AG09309 (cell line): ENCODE measurements at places on chromosomes 5 and 9.

GRCh38 chr5:134289509-134290113 is 63.7 kb upstream of the PPP2CA start:
- DNase-seq, result peak; percentile 50

GRCh38 chr9:69622676-69623075 is 49.5 kb downstream of the APBA1 start:
- peak; percentile 71 for DNase-seq

DNA sequence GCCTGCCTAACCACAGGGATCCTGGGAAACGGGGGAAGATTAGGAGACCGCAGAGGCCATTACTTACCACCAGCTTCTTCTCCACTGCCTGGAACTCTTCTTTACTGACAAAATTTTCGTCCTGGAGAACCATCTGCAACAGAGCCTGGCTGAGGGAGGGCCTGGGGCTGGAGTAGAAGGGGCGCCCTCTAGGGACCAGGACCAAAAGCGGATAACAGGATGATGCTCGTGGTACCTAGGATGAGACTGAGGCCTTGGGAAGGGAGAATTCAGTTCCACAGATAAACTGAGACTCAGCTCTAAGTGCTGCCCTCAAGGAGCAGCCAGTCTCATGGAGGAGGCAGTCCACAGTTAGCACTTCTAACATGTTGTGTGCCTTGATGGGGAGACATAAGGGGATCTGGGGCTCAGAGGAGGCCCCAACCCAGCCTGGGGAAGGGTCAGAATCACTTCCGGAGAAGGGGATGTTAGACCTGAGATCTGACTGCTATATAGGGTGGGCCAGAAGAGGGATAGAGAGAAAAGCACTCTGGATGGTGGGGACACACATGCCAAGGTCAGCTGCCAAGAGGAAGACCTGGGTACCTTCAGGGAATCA is 1.2 kb downstream of the SPATA24 start:
- no peak for DNase-seq

- DNase-seq, result no peak
These were observed 92.8 kb downstream of the SNX18 start for GRCh38 chr5:54610197-54610944.

- DNase-seq, result no peak
These were observed 78.3 kb upstream of the SSBP2 start for GRCh38 chr5:81829242-81829641.

- DNase-seq, result no peak
These were observed 42.2 kb upstream of the ADAMTS2 start for GRCh38 chr5:179387151-179388110.

GRCh38 chr9:120715389-120715924 is 1.2 kb upstream of the MEGF9 start:
- no peak for DNase-seq

DNA sequence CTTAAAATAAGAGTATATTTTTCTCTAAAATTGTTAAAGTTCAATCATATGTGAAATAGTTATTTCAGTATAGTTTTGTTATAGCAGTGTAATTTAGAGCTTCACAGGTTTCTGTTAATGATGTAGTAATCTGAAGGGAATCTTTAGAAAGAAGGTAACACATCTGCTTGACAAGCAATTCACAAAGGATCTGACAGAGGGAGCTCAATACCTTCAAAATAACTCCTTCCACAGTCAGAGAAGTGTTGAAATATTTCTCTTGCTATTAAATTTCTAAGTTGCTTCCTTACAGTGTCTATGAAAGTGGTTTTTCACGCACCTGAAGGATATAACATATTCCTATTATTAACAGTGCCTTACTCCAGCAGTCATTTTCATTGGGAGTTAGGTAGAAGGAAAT is 44.9 kb downstream of the SLC25A51 start:
- no peak for DNase-seq

DNA sequence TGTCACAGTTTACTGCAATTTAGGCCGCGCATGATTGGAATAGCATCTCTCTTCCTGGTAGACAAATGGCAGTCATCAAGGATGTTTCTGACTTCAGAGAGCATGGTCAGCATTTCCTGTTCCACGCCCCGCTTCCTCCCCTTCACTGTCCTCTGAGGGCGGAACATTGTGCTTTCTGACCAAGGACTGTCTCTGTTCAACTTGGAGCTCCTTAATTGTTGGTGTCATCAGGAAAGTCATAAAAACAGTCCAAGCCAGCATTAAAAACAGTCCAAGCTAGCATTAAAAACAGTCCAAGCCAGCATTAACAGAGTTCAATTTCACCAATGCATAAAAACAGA is 301.3 kb upstream of the IRX4 start:
- no peak for DNase-seq

GRCh38 chr9:95055851-95056551 is 261.5 kb downstream of the FANCC start:
- no peak for DNase-seq

- no peak for DNase-seq
These were observed 194.9 kb downstream of the RFX3 start for GRCh38 chr9:3330792-3331420.

- no peak for DNase-seq
These were observed 42.5 kb downstream of the MAP1B start for GRCh38 chr5:72149742-72150141.

- DNase-seq, result no peak
These were observed 19.3 kb upstream of the PPP2CA start for GRCh38 chr5:134245101-134245604.

DNA sequence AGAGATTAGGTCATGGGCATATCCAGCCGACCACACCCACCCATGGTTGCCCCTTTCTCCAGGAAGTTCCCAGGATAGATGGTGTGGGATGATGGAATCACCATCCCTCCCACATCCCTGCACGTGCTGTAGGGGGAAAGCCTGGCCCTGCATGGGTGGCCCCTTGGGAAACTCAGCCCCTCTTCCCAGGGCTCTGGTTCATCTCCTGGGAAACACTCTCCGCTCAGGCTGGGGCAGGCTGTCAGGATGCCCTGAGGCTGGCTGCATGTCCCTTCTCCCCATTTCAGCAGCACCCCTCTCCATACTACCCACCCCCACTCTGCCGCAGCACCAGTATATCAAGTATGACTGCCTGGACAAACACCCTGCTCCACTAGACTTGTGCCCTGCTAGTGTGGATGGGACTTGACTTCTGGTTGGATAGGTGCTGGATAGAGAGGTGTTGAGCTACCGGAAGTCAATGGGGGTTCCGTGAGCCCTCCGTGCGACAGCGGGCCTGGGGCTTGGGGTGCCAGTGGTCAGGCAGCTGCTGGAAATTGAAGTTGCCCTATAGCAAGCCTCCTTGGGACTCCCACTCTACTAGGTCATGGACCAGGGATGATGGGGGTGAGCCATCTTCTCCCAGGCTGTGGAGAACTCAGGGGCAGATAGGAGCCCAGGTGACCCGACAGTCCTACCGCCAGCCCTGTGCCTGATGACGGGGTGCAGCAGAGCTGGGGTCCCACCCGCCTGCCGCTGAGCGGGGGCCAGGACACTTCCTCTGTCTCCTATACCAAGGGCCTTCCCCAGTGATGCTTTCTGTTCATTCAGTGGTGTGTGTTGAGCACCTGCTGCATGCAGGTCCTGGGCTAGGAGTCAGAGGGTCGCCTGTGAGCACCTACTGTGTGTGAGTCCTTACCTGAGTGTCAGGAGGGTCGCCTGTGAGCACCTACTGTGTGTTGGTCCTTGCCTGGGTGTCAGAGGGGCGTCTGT is 69.4 kb upstream of the COL5A1 start:
- DNase-seq, result no peak

DNA sequence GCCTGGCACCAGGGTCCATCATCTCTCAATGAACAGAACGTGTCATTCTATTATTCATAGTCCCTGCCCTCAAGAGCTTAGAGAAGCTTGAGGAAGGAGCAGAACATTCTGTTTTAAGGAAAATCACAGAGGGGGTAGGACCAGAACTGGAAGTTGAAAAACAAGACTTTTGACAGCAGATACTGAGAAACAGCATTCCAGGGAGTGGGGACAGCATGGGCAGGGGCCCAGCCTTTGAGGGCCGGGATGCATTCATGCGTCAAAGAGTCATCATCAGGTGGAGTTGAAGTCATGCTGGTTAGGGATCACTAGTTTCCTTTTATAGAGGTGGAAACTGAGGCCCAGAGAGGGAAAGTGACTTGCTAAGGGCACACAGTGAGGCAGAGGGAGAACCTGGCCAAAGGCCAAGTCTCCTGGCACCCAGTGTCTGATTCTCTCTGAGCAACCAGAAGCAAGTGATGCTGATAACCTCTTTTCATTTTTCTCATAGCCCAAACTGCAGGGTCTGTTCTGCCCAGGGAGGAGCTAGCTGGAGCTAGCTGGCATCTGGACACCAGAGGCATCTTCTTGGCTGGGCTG is 41.5 kb upstream of the STXBP1 start:
- DNase-seq, result no peak

- DNase-seq, result no peak
These were observed 143.0 kb downstream of the NXNL2 start for GRCh38 chr9:88678008-88678407.

GRCh38 chr9:84258371-84258770 is 82.2 kb downstream of the SLC28A3 start:
- DNase-seq, result no peak

DNA sequence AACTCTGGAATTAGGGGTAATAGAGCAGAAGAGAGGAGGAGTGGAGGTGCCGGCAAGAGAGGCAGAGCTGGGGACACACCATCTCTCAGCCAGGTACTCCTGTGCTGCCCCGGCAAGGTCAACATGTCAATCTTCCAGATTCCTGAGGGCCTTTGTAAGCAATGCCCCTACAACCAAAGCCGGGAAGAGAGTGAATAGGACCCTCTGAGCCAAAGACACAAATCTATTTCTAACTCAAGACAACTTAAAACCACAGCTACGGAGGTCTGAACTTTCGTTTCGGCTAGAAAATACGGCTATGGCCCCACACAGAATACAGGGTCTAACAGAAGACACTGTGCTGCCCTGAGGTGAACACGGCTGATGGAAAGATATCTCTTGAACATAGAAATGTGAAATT is 66.6 kb downstream of the SERINC5 start:
- DNase-seq, result no peak

GRCh38 chr5:109849478-109850088 is 159.9 kb downstream of the MAN2A1 start:
- no peak for DNase-seq

DNA sequence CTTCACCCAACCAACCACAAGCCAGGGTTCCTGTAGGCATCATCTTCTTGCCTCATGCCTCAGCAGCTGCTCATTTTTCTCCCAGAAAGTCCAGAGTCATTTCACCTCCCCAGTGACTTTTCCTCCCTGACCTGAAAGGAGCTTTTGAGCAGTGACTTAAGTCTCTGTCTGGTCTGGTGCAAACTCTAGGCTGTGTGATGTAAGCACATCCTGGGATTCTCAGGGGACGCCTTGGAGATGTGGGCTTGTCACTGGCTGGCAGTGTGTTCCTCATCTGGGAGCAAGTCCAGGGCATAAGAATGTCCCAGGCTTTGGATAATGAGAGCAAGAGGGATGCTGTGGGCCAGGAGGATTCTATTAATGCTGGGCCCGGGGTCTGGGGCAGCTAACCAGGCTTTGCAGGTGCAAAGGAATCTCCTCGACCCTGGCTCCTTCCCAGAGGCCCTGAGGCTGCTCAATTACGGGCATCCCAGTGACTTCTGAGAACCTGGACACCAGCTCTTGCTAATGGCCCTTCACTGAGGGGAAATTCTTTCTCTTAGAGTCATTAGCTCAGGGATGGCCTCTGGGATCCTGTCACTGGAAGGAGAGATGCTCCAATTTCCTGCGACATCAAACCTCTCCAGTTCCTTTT is 211.0 kb upstream of the PANK3 start:
- no peak for DNase-seq

GRCh38 chr9:106620866-106621265 is 242.1 kb upstream of the ZNF462 start:
- DNase-seq, result no peak

DNA sequence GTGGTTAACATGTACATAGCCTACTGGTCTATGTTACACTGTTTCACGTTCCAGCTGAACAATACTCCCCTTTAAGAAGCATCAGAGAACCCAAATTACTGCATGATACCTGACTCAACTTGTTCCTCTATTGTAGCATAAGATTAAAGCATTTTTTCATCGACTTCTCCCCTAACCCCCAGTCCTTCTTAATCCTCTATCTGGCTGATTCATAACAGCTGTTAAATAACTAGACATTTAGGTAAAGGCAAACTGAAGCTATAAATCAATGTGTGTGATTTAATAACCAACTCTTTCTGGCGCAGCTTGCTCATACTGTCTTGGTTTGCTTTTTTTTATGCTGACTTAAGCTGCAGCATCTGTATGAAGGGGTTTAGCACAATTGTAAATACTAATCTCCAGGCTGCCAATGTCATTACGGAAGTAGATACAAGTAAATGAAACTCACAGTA is 94.2 kb upstream of the MTAP start:
- DNase-seq, result no peak

GRCh38 chr5:143124593-143124992 is 278.9 kb downstream of the NR3C1 start:
- DNase-seq, result no peak

- no peak for DNase-seq
These were observed 111.3 kb downstream of the FER start for GRCh38 chr5:108858959-108859358.

- DNase-seq, result no peak
These were observed 171.1 kb downstream of the ARHGEF28 start for GRCh38 chr5:73797132-73797510.

GRCh38 chr9:34037626-34038025 is 11.1 kb downstream of the UBAP2 start:
- DNase-seq, result no peak

DNA sequence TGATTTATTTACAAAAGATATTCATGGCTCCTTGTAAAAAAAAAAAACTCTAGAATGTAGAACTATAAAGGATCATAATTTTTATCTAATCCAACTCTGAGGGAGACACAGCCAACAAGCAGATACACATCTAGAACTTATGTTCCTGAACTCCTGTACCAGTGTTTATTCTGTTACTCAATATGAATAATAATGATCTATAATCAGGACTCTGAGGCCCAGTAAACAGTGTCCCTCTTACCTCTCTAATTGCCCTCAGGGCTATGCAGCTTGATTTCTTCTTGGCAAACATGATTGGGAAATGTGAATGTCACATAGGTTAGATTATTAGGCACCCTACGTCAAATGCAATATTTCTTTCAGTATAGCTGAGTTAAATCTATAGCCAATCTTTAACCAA is 391.6 kb upstream of the RPS23 start:
- no peak for DNase-seq

GRCh38 chr5:102481054-102481715 is 17.6 kb downstream of the SLCO6A1 start:
- no peak for DNase-seq

DNA sequence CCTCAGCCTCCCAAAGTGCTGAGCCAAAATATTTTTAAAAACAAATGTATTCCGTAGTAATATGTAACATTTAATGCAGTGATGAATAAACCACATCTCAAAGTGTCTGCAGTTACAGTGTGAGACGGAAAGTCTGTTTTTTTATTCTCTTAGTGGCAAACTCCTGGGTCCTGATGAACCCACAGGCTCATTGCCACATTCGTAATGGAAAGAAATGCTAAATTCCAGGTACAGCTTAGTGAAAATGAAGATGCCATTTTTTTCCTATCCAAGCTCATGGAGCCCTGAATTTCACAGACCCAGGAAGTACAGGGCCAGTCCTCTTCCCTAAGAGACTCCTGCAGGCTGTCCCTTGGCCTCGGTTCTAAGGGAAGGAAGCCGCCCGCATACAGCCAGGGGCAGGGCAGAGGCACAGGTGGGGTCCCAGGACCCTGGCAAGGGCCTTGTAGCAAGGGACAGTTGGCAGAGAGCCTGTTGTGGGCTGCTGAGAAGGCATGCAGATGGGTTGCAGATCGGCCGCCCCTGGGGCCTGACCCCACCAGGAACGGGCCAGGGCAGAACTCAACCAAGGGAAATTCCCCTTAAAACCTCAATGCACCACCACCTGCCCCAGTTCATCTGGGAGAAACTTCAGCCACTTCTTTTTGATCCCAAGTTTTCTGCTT is 36.2 kb downstream of the IPPK start:
- no peak for DNase-seq
